Activated T-helper 1 cell treated with anti-CD3 and anti-CD28 coated beads, Interleukin-12 subunit alpha, Interleukin-12 subunit beta, Interleukin-2, Interleukin-4 antibody, amounts not matched to agents 30 ng/mL and 10 ng/mL and 1 ng/mL, durations not matched to agents 14 hours and 24 hours and 36 hours (primary cell): ENCODE measurements at places on chromosomes 3 and 15. TPM values are rescaled to one million over a fixed set of nuclear protein-coding genes. Genes with fewer than 3 reads are reported as not detected.
A peak's percentile ranks its signal among the peaks of the same experiment; 100 is the strongest.

- DNase-seq = no peak
- peaks cover 48% of the 10 kb centered on the region for H3K36me3 ChIP-seq
- no peak overlapping the region for H3K27ac ChIP-seq
These were observed 44.2 kb downstream of the SGO1 start for GRCh38 chr3:20141851-20142250.

GRCh38 chr3:12131351-12132090, 27.2 kb downstream of the TIMP4 start:
- H3K27ac ChIP-seq = no peak overlapping the region
- H3K27me3 ChIP-seq = peaks cover 19% of the 10 kb centered on the region
- H3K36me3 ChIP-seq = no peaks in the 10 kb centered on the region

DNA sequence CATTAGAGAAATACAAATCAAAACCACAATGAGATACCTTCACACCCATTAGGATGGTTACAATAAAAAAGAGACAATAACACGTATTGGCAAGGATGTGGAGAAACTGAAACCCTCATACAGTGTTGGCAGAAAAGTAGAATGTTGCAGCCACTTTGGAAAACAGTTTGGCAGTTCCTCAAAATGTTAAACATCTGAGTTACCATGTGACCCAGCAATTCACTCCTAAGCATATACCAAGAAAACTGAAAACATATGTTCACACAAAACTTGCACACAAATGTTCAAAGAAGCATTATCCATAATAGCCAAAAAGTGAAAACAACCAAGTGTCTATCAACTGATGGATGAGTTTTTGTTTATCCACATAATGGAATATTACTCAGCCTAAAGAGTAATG, 166.9 kb upstream of the FAM3D start:
- no peak for DNase-seq
- no peaks in the 10 kb centered on the region for H3K36me3 ChIP-seq
- no peak overlapping the region for H3K27ac ChIP-seq
- H3K4me3 ChIP-seq = no peak overlapping the region

DNA sequence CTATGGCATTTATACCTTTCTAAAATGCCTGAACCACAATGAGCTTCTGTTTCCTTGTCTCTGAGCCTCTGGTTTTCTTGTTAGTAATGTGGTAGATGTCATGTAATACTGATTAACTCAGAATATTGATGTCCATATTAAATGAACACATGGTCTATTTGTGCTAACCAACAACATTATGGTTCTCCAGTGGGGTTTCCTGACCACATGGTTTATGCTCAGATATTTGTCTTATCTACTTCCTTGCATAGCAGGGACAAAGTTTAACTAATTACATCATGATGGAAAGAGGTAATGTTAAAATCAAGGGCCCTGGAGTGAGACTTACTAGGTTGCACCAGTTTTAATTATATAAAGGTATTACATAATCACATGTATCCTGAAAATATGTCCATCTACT, 62.6 kb upstream of the SCN10A start:
- H3K27ac ChIP-seq = no peak overlapping the region
- H3K36me3 ChIP-seq = no peaks in the 10 kb centered on the region
- no peak overlapping the region for H3K4me3 ChIP-seq
- H3K27me3 ChIP-seq = peaks cover 1% of the 10 kb centered on the region
- no peaks in the 10 kb centered on the region for H3K4me1 ChIP-seq
- no peak for DNase-seq

DNA sequence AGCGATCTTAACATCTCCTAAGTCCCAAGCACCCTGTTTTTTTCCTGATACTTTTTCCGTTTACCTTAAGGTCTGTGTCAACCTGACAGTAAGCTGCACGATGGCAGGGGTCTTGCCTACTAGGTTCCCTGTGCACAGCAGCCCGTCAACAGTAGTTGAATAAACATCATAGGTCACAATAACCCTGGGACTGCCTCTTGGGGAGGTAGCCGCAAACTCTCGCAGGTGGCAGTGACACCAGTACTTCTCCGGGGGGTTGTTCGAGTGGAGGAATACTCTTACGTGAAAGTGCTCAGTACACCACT, 365 bp upstream of the PDCD6IP start:
- peaks cover 42% of the 10 kb centered on the region for H3K4me1 ChIP-seq
- H3K27me3 ChIP-seq = peaks cover 3% of the 10 kb centered on the region
- H3K27ac ChIP-seq = peak overlapping the region; percentile 95
- H3K4me3 ChIP-seq = peak overlapping the region; percentile 95
- peaks cover 15% of the 10 kb centered on the region for H3K36me3 ChIP-seq

DNA sequence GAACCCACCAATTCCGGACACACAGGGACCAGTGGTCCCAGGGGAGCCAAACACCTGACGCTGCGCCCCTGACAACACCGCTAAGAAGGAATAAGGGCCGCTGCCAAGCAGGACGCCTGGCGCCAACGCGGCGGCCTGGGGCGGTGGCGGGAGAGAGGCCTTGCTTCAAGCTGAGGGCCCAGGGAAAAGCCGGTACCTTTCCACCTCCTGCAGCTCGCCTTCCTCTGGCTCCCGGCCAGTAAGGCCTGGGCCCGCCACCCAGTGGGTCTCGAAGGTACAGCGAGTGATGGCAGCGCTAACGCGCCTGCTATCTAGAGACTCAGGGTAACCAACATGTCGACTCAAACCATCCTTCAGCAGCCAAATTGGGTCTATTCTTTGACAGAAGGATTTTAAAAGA, 1074.1 kb downstream of the SI start:
- H3K4me3 ChIP-seq = no peak overlapping the region
- H3K4me1 ChIP-seq = no peaks in the 10 kb centered on the region
- H3K27me3 ChIP-seq = no peaks in the 10 kb centered on the region

GRCh38 chr3:61605589-61606175, 44.3 kb downstream of the PTPRG start:
- H3K36me3 ChIP-seq = no peaks in the 10 kb centered on the region
- H3K27me3 ChIP-seq = no peaks in the 10 kb centered on the region
- no peaks in the 10 kb centered on the region for H3K4me1 ChIP-seq
- H3K27ac ChIP-seq = no peak overlapping the region
- no peak for DNase-seq

DNA sequence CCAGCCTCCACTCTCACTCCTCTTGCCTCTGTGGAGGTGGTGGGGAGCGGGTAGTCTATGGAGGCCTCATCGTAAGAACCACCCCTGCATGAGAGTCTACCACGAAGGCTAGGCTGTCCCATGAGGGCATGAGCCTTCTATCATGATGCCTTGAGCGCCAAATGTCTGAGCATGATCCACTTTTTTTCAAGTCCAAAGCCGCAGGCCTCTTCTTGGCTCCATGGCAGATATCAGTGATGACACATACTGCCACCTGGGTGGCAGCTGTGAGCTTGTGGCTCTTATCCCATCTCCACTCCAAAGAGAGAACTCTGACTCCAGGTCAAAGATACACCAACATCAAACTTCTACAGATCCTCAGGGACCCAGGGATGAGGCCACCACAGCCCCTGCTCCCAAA, 13.5 kb downstream of the POC1A start:
- H3K27me3 ChIP-seq = no peaks in the 10 kb centered on the region
- H3K27ac ChIP-seq = no peak overlapping the region
- DNase-seq = no peak
- H3K4me3 ChIP-seq = no peak overlapping the region
- H3K4me1 ChIP-seq = peaks cover 14% of the 10 kb centered on the region

DNA sequence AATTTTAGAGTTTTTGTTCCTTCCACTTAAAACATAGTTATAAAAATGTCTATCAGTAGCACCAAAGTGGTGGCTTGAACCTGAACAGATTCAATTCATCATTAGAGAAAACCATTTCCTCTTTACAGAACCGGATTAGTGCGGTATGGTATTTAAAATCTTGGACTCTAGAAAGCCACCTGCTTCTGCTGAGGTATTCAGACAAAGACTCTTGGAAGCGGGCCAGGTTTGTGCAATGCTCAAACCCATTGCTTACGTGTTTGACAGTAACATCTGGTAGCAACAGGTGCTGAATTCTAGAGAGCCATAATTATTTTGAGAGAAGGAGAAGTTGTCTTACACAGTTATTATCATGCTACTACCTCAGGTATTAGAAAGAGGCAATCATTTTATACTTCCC, 290.5 kb downstream of the NAALADL2 start:
- no peaks in the 10 kb centered on the region for H3K4me1 ChIP-seq
- no peak for DNase-seq
- H3K4me3 ChIP-seq = no peak overlapping the region
- H3K27ac ChIP-seq = no peak overlapping the region

DNA sequence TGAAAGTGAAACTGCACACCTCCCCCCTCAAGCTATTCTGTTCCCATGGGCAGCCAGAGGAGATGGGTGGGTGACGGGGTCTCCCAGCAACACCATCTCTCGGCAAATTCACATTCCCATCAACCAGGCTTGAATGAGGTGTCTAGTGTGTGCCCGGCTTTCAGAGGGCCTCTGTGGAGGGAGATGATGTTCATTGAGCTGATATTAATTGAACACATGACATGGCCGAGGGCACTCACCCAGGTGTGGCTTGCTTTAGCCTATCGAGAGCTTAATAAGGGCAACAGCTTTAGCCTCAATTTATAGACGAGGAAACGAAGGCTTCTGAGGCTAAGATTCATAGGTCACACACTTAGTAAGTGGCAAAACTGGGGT, 288.0 kb downstream of the UACA start:
- peaks cover 63% of the 10 kb centered on the region for H3K4me1 ChIP-seq
- peaks cover 61% of the 10 kb centered on the region for H3K27me3 ChIP-seq
- peak overlapping the region; percentile 58 for H3K4me3 ChIP-seq
- peaks cover 8% of the 10 kb centered on the region for H3K36me3 ChIP-seq

DNA sequence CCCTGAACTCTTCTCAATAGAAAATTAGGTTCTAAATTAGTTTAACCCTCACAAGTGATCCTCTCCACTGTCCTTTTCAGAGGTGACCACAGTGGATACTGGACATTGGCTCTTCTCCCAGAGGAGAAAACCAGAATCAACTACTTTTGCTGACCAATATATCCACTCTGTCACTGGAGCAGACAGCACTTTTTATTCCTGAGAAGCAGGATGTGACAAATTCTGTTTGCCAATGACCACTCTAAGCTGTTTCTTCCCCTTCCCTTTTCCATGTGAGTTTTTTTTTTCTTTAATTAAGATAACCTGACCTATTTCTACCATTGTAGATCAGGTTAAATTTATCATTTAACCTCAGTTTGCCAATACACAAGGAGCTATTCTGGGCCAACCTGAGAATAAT, 79.7 kb upstream of the ZNF280D start:
- DNase-seq = no peak
- H3K27ac ChIP-seq = no peak overlapping the region
- no peaks in the 10 kb centered on the region for H3K27me3 ChIP-seq

- H3K36me3 ChIP-seq = peaks cover 11% of the 10 kb centered on the region
- H3K27me3 ChIP-seq = no peaks in the 10 kb centered on the region
- no peak for DNase-seq
- H3K27ac ChIP-seq = peak overlapping the region; percentile 99
- H3K4me1 ChIP-seq = peaks cover 98% of the 10 kb centered on the region
These were observed 28.6 kb upstream of the CYP11A1 start for GRCh38 chr15:74396146-74396438.

DNA sequence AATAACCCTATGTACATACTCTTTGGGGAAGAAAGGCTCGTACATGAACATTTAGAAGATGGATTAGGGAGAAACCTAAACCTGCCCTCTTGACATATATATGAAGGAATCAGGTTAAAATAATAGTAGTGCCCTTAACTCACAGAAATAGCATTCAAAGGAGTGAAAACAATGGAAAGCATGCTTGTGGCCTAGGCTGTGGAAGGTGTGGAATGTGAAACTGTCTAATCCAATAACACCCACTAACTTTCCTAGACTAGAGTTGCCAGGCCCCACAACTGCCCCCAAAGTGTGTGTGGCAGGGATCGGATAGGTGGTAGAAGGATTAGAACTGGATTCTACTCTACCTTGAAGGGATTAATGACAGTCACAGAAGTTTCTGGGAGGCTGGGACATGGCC, 317.4 kb upstream of the LRRFIP2 start:
- H3K4me3 ChIP-seq = no peak overlapping the region
- H3K27me3 ChIP-seq = peaks cover 2% of the 10 kb centered on the region
- no peaks in the 10 kb centered on the region for H3K36me3 ChIP-seq
- H3K27ac ChIP-seq = no peak overlapping the region

DNA sequence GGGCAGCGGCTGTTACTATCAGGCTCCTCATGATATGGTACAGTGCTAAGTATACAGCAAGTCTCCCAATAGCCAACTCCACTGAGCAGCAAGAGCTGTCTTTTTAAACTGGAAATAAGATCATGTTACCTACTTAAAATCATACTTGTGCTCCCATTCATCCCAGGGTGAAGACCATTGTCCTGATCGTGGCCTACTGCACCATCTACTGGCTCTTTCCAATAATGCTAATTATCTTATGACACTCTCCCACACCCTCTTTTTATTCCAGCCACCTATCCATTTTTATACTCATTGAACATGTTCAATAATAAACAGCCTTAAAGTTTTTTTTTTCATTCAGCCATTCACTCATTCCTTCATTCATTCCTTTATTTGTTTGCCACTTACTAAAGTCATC, 117.7 kb downstream of the GBE1 start:
- H3K4me1 ChIP-seq = no peaks in the 10 kb centered on the region
- no peak overlapping the region for H3K27ac ChIP-seq
- H3K27me3 ChIP-seq = no peaks in the 10 kb centered on the region
- no peak overlapping the region for H3K4me3 ChIP-seq
- DNase-seq = no peak
- H3K36me3 ChIP-seq = no peaks in the 10 kb centered on the region

DNA sequence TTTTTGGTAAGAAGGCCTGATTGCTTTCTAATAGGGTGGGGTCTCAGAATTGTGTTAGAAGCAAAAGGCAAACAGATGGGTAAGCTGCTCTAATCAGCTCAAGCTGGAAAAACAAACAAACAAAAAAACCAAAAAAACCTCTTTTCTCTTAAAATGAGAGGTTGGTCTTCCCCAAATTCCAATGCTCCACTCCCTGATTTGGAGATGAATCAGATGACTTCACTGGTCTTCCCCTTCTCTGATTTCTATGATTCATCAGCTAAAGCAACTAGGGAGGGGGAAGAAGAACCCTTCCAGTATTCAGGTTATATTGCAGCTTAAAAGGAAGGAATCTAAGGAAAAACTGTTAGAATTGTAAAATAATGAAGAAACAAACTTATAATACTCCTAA, 9.6 kb upstream of the ANXA2 start:
- H3K4me1 ChIP-seq = peaks cover 14% of the 10 kb centered on the region
- no peak overlapping the region for H3K27ac ChIP-seq
- no peak overlapping the region for H3K4me3 ChIP-seq
- no peak for DNase-seq
- H3K36me3 ChIP-seq = peaks cover 3% of the 10 kb centered on the region

- no peaks in the 10 kb centered on the region for H3K4me1 ChIP-seq
- H3K27me3 ChIP-seq = no peaks in the 10 kb centered on the region
- H3K36me3 ChIP-seq = no peaks in the 10 kb centered on the region
- no peak for DNase-seq
- no peak overlapping the region for H3K27ac ChIP-seq
These were observed 973.4 kb downstream of the ROBO1 start for GRCh38 chr3:78794431-78794830.

Gene MESP2
- total RNA-seq = 0.10 TPM in 1 of 2 replicates, not detected in the other

Gene OR4M2
- total RNA-seq = not detected in 2 replicates

Gene CCNDBP1
- total RNA-seq = 57.7 and 60.2 TPM in 2 replicates

Gene RMDN3
- total RNA-seq = 39.0 and 42.2 TPM in 2 replicates

Gene RBP2
- total RNA-seq = not detected in 2 replicates

Gene GUCA1C
- total RNA-seq = not detected in 2 replicates

Gene GABRG3
- not detected in 2 replicates for total RNA-seq

Gene GHRL
- total RNA-seq = 1.8 and 2.4 TPM in 2 replicates
